ENCODE measurements at places on chromosomes 6 and 20. TPM values are rescaled to one million over a fixed set of nuclear protein-coding genes. Genes with fewer than 3 reads are reported as not detected.

LTB gene
- 18.5 TPM for total RNA-seq

THBS2 gene
- total RNA-seq, result 33.4 TPM

PPP1R14C gene
- 15.8 TPM for total RNA-seq

PAK5 gene
- total RNA-seq, result 0.13 TPM

SYCP2 gene
- 3.0 TPM for total RNA-seq

HLA-DRB1 gene
- 267 TPM for total RNA-seq

MYB gene
- total RNA-seq, result 1.3 TPM

TFAP2B gene
- 25.3 TPM for total RNA-seq

BEND6 gene
- total RNA-seq, result 0.72 TPM

FNDC11 gene
- 1.6 TPM for total RNA-seq

MYLK4 gene
- total RNA-seq, result 1.3 TPM

HLA-DQB1 gene
- 13.8 TPM for total RNA-seq

SSTR4 gene
- total RNA-seq, result not detected

PPP1R18 gene
- total RNA-seq, result 51.9 TPM

ZBP1 gene
- 3.7 TPM for total RNA-seq

ROS1 gene
- 0.19 TPM for total RNA-seq

HM13 gene
- total RNA-seq, result 174 TPM

SLC52A3 gene
- 10.9 TPM for total RNA-seq

HMGCLL1 gene
- 0.94 TPM for total RNA-seq

DPPA5 gene
- not detected for total RNA-seq

TMEM170B gene
- 3.7 TPM for total RNA-seq

AFG1L gene
- 7.0 TPM for total RNA-seq

CALHM4 gene
- total RNA-seq, result not detected

SLC44A4 gene
- 137 TPM for total RNA-seq

All from kidney (tissue), 22 donors.